CD4-positive, CD25-positive, alpha-beta regulatory T cell (primary cell): ENCODE measurements at places on chromosomes 11 and 22.

GRCh38 chr11:48013269-48013901 lies 33.0 kb downstream of the PTPRJ start:
- peak; percentile 52 for DNase-seq

GRCh38 chr11:34830035-34830434 lies 86.1 kb downstream of the APIP start:
- DNase-seq: no peak

GRCh38 chr22:43827003-43827735 lies 15.1 kb upstream of the EFCAB6 start:
- DNase-seq: no peak

- no peak for DNase-seq
These were observed 1.1 kb downstream of the MLC1 start for GRCh38 chr22:50084080-50084477.

DNA sequence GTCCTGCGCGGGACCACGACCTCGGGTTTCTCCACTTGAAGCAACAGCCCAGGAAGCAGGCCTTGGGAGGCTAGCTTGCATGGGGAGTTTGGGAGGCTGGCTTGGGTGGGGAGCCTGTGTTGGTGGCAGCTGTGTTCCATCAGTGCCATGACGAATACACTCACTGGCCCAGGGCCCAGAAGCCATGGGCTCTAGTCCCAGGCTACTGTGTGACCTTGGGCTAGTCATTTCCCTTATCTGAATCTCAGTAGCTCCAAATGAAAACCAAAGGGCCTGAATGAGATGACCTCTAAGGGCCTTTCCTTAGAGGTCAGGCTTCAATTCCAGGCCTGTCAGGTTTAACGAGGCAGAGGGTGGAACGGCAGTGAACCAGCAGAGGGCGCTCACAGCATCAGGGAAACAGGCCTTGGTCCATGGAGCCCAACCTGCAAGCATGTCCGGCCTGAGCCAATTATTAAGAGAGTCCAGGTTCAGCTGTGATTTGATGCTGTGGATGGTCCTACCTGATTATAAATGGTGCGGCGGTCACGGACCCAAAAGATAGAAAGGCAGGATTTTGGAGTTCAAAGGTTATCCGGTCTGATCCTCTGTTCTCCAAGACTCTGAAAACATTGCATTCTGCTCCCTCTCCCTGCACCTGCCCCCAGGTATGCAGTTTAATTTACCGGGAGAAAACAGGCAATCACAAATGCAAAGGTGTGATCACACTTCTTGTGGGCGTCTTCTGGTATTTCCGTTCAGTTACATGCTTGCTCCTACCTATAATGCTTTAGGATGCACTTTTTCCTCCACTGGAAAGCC lies 15.9 kb downstream of the PTPN5 start:
- DNase-seq: peak; percentile 17

- DNase-seq: no peak
These were observed 153.0 kb upstream of the FAT3 start for GRCh38 chr11:92071660-92072059.

- no peak for DNase-seq
These were observed 53.8 kb upstream of the CAPRIN1 start for GRCh38 chr11:33997584-33998251.

DNA sequence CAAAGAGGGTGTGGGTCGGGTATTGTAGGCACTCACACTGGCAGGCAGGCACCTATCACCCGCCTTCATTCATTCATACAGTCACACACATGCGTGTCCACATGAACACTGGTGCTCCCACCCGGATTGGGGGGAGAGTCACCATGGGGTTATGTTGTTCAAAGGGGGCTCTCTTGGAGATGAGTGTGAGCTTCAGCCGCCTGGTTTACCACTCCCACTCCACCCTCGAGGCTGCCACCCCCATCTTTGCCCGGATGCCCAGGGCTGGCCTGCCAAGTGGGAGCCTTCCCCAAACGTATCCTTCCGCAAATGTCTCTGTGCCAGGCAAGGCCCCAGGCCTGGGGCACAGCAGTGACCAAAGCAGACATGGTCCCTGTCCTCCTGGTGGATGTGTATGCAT lies 22.6 kb downstream of the MRGPRD start:
- no peak for DNase-seq

DNA sequence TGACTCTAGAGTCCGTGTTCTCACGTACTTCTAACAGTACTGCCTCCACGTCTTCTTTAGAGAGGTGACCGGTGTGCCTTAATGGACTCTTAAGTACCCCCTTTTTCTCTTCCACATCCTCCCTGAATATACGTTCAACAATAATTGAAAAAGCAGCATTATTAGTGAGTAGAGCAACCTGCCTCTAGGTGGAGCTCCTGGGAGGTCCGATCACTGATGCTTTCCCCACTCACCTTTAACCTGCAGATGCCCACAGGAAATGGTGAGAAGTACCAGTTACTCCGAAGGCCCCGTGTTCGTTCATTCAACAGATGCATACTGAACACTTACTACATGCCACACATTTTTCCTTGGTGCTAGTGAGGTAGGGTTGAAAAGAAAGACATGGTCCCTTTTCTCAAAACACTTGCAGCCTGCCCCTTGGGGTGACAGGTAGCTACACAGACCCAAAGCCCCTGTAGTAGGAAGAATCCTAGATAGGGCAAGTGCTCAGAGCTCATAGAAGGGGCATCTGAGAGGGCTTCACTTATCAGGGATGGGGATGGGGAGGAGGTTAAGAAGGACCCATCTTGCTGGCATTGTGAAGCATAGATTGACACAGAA lies 72.7 kb downstream of the FEZ1 start:
- DNase-seq: no peak

- no peak for DNase-seq
These were observed 3.0 kb downstream of the MAFF start for GRCh38 chr22:38204784-38205183.

DNA sequence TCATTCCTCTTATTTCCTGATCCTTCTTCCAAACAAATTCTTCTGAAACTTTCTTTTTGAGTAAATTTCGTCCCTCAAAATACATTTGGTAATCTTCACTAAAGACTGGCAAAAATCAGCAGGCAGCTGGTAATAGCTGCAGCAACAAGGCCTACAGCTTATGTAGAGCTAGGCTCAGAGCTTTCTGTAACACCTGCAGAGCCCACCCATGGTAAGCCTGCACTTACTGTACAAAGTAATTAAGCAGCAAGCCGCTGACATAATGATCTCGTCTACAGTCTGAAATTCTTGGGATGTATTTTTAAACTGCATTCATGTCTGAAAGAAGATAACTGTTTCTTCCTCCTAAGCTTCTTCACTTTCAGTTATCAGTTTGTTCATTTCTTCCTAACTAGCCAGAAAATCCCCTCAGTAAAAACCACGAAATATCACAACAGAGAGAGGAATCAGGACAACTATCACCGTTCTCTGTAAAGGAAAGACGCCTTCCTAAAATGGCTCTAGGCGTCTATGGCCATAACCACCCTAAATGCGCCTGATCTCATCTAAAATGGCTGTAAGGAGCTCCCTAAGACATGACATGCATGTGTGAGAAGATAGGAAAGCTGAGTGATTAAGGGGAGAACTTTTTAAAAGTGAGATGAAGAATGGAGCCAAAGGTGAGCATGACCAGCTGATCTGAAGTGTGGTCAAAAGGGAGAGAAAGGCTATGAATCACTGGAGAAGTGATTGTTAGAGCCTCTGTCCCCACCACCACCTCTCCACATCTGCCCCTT lies 56.2 kb downstream of the DENND5A start:
- DNase-seq: no peak

- DNase-seq: no peak
These were observed 29.4 kb downstream of the PPP2R1B start for GRCh38 chr11:111736621-111737443.

GRCh38 chr11:63699896-63700295 lies 18.6 kb downstream of the RTN3 start:
- no peak for DNase-seq

DNA sequence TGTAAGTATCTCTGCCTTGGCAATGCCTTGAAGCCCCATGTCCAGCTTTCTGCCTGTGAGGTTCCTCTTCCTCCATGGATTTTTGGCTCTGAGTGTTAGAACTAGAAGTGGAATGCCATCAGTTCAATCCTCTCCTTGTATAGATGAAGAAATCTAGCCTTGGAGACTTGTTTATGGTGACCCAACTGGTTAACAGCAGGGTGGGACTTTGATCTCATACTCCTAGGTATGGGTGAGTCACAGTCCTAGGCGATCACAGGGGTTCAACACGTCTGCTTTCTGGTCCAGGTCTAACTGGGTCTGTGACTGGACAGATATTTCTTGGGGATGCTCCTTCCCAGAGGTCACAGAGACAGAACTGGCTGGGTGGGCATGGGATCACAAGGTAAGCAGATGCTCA lies 9.2 kb upstream of the MTFP1 start:
- no peak for DNase-seq

GRCh38 chr11:103076361-103076760 lies 15.6 kb downstream of the DCUN1D5 start:
- no peak for DNase-seq

GRCh38 chr11:114412946-114413345 lies 12.5 kb downstream of the RBM7 start:
- no peak for DNase-seq

- no peak for DNase-seq
These were observed 145.9 kb downstream of the GRIK4 start for GRCh38 chr11:120657306-120658070.

- no peak for DNase-seq
These were observed 39.6 kb downstream of the LRRC4C start for GRCh38 chr11:41419901-41420300.

DNA sequence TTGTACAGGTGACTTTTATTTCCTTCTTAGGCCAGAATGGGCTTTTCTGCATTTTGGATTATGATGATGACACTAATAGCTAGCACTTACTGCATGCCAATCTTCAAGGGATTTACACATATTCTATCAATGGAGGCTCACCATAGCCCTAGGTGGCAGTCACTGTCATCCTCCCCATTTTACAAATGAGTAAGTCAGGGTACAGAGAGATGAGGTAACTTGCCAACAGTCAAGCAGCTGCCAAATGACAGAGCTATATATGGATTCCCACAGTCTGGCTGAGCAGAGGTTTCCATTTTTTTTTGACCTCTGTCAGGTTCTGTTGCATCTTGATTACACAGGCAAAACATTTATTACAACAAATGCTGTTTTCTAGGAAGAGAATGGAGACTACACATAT lies 23.8 kb upstream of the C11orf96 start:
- DNase-seq: no peak

- DNase-seq: no peak
These were observed 83.7 kb downstream of the IGLL1 start for GRCh38 chr22:23496445-23496833.

- DNase-seq: no peak
These were observed 10.3 kb upstream of the UCP3 start for GRCh38 chr11:74019104-74019738.

GRCh38 chr22:29907753-29908515 lies 25.0 kb downstream of the MTMR3 start:
- DNase-seq: no peak

DNA sequence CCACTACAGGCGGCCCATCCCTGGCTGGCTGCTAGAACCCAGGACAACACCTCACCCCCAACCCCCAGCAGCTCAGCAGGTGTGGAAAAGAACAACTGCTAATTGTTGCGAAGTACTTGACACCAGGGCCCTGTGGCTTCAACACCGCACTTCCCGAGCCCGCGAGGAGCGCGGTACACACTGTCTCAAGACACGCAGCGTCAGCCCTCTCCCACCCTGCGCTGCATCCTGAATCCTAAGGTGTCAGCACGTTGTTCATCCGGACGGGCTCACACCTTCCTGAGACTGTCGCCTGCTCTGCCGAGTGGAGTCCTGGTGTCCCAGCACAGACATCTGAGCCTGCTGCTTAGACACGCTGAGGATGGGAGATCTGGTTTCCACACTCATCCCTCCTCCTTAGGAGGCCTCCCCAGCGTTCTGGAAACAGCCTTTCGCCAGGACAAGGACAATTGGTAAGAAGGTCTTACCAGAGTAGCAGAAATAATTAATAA lies 1336.2 kb downstream of the BRD1 start:
- no peak for DNase-seq

- DNase-seq: no peak
These were observed 2.2 kb downstream of the YIF1A start for GRCh38 chr11:66286699-66287098.

DNA sequence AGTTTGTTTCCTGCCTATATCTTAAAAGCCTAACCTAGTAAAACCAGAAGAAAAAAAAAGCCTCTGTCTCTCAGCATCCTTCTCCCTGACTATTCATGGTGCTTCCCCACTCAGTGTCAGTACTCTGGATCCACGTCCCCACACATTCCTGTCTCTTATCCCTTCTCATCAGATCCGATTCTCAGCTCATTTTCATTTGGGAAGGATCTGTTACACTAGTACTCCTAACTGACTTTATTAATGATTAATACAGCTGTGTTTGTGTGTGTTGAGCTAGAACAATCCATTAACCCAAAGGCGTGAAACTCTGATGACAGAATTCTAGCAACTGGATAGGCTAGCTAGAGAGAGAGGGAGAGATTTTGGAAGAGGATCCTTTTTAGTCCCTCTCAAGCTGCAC lies 1.5 kb downstream of the PRRG4 start:
- DNase-seq: no peak

DNA sequence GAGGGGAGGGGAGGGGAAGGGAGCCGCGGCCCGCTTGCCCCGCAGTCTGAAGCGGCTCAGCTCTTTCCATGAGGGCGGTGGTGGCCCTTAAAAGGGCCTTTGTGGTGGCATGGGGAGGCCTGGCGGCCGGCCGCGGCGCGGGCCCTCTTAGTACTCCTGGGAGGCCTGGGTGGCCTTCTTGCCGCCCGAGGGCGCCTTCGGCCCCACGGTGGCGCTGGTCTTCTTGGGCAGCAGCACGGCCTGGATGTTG lies 6.9 kb downstream of the DPAGT1 start:
- DNase-seq: peak; percentile 56

DNA sequence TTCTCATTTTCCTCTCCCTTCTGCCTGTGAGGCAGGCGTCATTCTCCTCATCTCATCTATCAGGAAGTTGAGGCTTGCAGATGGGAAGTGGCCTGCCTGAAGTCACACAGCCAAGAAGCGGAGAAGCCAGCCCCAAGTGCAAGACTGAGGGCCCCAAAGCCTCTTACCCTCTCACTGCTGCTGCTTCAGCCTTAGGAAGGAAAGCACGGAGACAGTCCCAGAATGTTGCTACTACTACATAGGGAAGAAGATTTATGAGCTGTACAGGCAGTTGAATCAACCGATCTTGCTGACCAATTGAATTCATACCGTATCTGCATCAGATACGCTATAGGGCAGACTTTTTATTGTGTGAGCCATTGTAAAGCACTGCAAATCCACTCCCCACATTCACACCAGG lies 89.0 kb downstream of the CWC15 start:
- no peak for DNase-seq

- DNase-seq: no peak
These were observed 3.2 kb downstream of the IGSF9B start for GRCh38 chr11:133953547-133953946.

GRCh38 chr22:46111645-46112306 lies 38.5 kb upstream of the PPARA start:
- no peak for DNase-seq

GRCh38 chr11:116384407-116384806 lies 388.4 kb downstream of the BUD13 start:
- DNase-seq: no peak
